ENCODE measurements at places on chromosomes 4 and X. TPM values are rescaled to one million over a fixed set of nuclear protein-coding genes. Genes with fewer than 3 reads are reported as not detected.

Gene PLXNB3
- 31.4 TPM for total RNA-seq

Gene CT45A3
- total RNA-seq: not detected

Gene RHOXF2B
- total RNA-seq: not detected

Gene SERPINA7
- total RNA-seq: not detected

Gene F11
- total RNA-seq: not detected

GRCh38 chr4:164931551-164932324 is 45.7 kb downstream of the TRIM61 start:
- DNase-seq: no peak

DNA sequence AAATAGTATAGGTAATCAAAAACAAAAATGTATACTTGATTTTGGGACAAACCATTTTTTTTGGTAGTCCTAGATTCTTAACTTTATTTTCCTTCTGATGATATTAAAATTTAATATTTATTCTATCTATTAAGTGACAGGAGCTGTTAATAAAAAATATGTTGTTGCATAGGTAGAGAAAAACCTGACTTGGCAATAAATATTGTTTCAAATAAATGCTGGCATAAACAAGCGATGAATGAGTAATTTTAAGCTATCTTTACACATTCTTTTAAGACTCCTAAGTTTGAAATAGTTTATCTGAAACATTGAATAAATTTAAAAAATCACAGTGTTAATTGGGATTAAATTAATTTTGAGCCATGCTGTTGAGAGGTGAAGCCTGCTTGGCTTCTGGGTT is 114.6 kb downstream of the GC start:
- DNase-seq: no peak

GRCh38 chrX:24055043-24055356 is 244 bp downstream of the EIF2S3 start:
- no peak for DNase-seq

DNA sequence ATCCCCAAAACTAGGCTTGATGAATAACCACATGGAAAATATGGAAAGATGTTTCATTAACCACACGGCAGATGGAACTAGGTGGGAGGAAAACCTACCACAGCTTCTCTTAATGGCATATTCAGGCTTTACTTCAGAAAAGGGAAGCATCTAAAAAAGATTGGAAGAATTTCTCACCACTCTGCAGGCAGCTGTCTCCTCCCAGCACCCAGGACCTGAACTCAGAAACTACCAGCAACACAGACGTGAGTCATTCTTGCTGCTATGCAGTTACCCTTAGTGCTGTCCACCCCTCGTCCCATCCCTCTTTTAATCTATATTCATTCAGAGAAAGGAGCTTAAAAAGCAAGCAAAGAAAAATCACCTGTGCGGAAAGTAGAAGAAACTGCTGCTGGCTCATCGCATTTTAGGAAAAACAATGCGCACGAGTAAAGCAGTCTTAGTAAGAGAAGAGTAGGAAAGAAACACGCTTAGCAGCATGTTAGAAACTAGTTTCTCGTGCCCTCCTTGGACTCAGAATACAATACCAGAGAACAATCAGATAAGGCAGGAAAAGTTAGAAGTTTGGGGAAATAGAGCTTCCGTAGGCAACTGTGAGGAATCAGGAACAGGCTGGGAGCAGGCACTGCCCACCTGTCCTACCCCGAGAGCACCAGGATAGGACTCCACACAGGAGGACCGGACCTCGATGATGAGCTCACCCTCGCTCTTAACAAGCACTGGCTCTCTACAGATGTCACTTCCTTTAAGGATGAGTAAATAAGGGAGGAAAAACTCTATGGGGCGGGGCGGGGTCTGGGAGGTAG is 48.1 kb upstream of the ENPP6 start:
- DNase-seq: peak; percentile 55

GRCh38 chrX:16278927-16279326 is 111.6 kb downstream of the MAGEB17 start:
- no peak for DNase-seq

DNA sequence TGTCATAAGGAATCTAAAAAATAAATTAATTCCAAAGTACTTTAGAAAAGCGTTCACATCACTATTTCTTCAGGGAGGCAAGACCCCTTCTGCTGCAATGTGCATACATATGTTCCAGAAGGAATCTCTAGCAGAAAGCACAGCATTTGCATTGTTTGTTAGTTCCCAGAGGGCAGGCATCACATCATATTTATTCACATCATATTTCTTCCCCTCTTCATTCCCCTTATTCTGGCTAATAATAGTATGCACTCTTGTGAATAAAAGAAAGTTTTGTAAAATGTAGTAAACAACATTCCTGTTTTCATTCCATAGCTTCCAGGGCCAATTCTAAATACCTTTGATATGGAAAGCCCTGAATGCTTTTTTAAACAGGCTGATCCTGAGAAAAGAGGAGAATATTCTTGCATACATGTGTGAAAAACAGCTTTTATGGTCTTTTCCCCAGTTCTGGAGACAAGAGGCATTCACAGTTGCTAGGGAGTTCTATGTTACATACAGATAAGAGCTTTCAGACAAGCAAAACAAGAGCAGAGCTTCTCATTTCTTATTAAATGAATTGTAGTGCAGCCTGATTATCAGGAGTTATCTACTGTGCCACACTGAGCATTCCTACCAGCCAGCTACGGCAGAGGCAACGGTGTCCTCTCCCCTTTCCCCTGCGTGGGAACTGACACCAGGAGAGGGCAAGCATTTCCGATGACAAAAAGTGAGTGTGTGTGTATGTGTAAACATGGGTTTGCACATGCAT is 15.2 kb downstream of the GATB start:
- DNase-seq: no peak

DNA sequence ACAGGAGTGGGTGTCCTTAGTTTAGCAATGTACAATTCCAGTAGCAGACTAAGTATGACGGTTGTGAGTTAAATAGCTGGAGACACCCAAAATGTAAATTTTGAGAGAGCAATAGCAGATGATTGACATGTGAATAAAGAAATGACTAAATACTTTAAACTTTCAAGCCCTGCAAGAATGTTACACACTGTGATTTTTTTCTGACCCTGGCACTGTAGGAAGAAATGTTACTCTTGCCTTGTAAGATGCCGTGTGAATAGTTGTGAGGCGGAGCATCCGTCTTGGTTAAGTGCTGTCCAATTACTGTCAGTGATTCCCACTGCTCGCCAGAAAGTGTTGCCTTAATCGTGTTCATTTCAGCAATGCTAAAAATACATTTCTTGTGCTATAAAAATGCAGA is 1248.1 kb downstream of the RAPGEF2 start:
- no peak for DNase-seq

Measured in endothelial cell of umbilical vein (primary cell).